ENCODE measurements at places on chromosomes 3 and 15.

- no peak for DNase-seq
- H3K27me3 ChIP-seq = no peaks in the 10 kb centered on the region
- H3K4me3 ChIP-seq = no peak overlapping the region
- no peaks in the 10 kb centered on the region for H3K36me3 ChIP-seq
- no peaks in the 10 kb centered on the region for H3K4me1 ChIP-seq
Observed at GRCh38 chr3:62051506-62051905, 321.8 kb downstream of the FEZF2 start.

GRCh38 chr3:110711851-110712516 is 359.6 kb upstream of the NECTIN3 start:
- no peak overlapping the region for H3K27ac ChIP-seq
- H3K4me1 ChIP-seq = no peaks in the 10 kb centered on the region
- no peaks in the 10 kb centered on the region for H3K36me3 ChIP-seq

- H3K36me3 ChIP-seq = no peaks in the 10 kb centered on the region
- no peak overlapping the region for H3K4me3 ChIP-seq
- H3K27ac ChIP-seq = no peak overlapping the region
- H3K27me3 ChIP-seq = no peaks in the 10 kb centered on the region
Observed at GRCh38 chr3:19811689-19812088, 122.3 kb downstream of the EFHB start.

GRCh38 chr15:88002706-88003105 is 253.8 kb downstream of the NTRK3 start:
- no peak overlapping the region for H3K4me3 ChIP-seq
- DNase-seq = no peak
- no peaks in the 10 kb centered on the region for H3K27me3 ChIP-seq
- H3K27ac ChIP-seq = no peak overlapping the region

- H3K4me1 ChIP-seq = no peaks in the 10 kb centered on the region
- no peak overlapping the region for H3K4me3 ChIP-seq
- H3K36me3 ChIP-seq = no peaks in the 10 kb centered on the region
- DNase-seq = no peak
Observed at GRCh38 chr15:48520376-48521155, 124.9 kb downstream of the FBN1 start.

All from uterus (tissue), 4 donors.